GM20000 (cell line): ENCODE measurements at places on chromosomes 1 and 21.

DNA sequence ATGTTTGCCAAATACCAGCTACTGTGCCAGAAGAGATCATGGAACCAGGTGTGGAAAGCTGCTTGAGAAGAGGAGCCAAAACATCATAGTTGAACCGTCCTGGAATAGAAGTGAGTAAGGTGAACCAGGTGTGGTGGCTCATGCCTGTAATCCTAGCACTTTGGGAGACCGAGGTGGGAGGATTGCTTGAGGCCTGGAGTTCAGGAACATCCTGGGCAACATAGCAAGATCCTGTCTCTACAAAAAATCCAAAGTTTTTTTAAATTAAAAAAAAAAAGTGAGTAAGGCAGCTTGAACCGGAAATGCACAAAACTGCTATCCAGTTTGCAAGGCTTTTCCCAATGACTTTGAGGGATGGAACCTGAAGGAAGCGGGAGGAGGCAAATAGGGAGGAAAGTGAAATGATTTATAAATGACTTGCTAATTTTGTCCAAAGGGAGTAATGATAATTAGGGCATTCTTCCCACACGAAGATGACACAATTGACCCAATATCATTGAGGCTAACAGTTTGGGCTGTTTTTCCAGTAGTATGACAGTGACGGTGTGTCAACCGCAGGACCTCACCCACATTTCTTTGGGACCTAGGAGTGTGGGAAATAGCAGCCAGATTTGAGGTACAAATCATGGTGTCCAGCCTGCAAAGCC is 1.5 kb upstream of the CNN3 start:
- no peak for DNase-seq

GRCh38 chr1:86765073-86765472 is 60.7 kb downstream of the SH3GLB1 start:
- DNase-seq: no peak

DNA sequence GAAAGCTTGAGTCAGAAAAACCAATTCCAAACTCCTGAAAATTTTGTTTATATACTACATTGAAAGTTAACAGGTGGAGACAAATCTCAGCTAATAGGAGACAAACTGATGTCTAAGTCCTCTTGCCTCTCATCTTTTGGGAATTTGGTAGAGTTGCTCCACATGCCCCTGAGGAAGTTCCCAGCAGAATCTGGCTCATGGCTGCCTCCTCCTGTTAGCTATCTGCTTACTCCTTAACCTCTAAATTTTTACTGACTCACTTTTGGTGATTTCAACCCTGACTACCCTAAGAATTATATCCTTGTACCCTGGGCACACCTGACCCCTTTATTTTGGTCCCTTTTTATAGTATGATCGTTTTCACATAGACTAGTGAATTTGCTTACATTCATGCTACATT is 633.7 kb upstream of the USP24 start:
- DNase-seq: no peak

- no peak for DNase-seq
These were observed 26.5 kb upstream of the TRIM45 start for GRCh38 chr1:117147856-117148588.

DNA sequence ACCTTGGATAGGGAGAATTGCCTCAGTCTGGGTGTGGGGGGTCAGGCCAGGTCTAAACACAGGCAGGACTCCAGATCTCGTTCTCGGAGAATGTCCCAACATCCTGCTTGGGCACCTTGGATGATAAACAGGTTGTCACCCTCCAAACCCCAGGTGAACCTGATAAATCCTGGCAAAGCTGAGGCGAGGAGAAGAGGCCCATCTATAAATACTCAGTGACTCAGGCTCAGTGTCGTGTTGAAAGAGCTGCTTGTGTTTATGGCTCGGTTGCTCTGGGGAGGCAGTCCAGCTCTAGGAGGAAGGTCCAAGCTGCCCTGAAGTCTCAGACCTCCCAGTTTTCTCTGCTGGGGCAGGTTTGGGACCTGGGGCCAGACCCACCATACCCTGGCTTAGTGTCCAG is 15.8 kb upstream of the TRIM63 start:
- no peak for DNase-seq

DNA sequence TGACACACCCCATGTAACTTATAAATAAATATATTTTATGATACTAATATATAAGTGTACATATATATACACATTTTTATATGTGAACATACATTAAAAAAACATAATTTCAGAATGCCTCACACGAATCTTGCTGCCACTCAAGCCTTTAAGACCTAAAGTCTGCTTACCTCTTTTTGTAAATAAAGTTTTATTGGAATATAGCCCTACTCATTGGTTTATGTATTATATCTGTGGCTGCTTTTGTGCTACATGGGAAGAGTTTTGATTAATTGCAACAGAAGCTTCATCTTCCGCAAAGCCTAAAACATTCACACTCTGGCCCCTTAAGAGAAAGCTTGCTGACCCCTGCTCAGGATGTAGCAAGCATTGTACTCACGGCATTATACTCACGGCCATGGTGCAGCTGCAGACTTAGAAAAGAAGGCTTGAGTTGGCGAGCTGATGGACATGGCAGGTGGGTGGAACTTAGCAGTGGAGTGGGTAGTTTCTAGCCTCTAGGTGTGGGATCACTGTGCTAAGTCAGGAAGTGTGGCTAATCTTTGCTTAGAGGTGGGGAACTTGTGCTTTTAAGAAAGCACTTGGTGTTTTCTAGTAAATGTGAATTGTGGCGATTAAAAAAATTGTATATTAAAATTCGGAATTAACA is 80.8 kb downstream of the DYRK1A start:
- no peak for DNase-seq

GRCh38 chr1:6082430-6082971 is 36.8 kb downstream of the KCNAB2 start:
- no peak for DNase-seq

- no peak for DNase-seq
These were observed 56.2 kb upstream of the PRRC2C start for GRCh38 chr1:171429137-171429536.

- DNase-seq: no peak
These were observed 19.4 kb downstream of the NADK start for GRCh38 chr1:1758692-1759455.

GRCh38 chr1:6922096-6922931 is 137.1 kb downstream of the CAMTA1 start:
- no peak for DNase-seq

DNA sequence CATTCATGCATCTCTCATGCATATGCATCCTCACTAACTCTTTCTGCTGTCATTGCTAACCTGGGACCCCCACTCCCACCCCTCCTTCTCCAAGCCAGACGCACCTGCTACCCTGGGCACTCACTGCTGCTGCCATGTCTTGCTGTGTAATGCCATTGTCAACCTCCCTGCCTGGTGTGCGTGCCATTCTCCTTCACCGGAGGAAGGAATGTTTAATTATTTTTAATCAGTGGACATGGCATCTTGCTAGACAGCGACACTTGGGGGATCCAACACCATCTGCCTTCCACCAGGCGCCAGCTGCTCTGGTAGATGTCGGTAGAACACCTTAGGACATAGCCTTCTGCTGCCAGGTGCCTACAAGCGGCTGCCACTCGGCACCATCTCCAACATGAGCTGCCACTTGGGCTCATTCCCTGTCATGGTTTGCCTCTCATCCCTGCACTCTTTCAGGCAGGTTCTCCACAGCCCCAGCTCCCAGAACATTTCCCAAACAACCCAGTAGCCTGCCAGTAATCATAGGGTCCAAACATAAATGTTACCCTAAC is 306.9 kb downstream of the TTLL7 start:
- DNase-seq: no peak

GRCh38 chr1:57378534-57378933 is 45.3 kb downstream of the DAB1 start:
- no peak for DNase-seq

- no peak for DNase-seq
These were observed 19.5 kb downstream of the DIO1 start for GRCh38 chr1:53913352-53914033.

GRCh38 chr1:46343705-46344104 is 3.1 kb downstream of the NSUN4 start:
- DNase-seq: no peak

GRCh38 chr1:183385340-183386144 is 32.6 kb downstream of the NMNAT2 start:
- DNase-seq: no peak

GRCh38 chr1:1170215-1171091 is 3.2 kb upstream of the TTLL10 start:
- DNase-seq: peak; percentile 37

GRCh38 chr1:203057911-203058675 is 27.7 kb downstream of the MYOG start:
- DNase-seq: no peak

DNA sequence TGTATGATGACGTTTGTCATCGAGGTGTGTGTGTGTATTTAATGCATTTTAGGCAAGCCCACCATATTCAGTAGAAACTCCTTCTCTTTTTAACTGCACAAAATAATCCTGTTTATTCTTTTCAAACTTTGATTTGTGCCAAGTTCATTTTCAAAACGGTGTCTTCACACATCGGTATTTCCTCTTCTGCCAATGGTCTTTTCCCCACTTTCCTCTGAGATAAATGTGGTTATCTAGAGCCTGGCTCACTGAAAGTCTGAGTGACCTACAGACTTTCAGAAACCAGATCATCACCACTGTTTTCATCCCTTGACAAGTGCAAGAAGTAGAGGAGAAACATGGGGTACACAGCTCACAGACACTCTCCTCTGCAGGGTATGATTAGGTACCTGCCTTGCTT is 69.4 kb downstream of the GPATCH2 start:
- DNase-seq: no peak

- no peak for DNase-seq
These were observed 1332.4 kb upstream of the ADGRL2 start for GRCh38 chr1:80468356-80468755.

- DNase-seq: no peak
These were observed 4.5 kb downstream of the IRF2BP2 start for GRCh38 chr1:234605399-234605982.

GRCh38 chr21:41726058-41726558 is 40.7 kb downstream of the RIPK4 start:
- no peak for DNase-seq

- no peak for DNase-seq
These were observed 29.3 kb upstream of the RXRG start for GRCh38 chr1:165474196-165474595.

DNA sequence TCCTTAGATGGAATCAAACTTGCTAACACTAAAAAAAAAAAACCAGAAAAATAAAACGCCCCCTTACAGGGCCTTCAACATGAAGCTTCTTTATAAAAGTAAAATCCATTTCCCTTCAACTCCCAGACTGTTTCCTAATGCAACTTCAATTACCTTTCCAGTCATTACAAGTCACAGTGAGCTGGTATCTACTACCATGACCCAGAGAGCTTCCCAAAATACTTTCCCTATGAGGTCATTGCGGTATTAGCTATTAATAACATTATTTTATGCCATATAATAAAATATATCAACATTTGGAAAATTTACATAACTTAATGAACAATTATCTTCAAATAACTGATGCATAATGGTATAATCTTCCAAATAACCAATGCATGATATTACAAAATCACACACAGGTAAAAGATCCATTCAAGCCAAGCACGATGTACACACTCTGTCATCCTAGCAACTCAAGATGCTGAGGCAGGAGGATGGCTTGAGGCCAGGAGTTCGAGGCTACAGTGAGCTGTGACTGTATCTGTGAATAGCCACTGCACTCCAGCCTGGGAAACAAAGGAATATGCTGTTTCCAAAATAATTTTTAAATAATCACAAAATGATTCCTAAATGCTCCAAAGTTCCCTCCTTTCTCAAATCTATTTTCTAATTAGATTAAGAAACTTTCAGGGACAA is 24.1 kb downstream of the EIF4G3 start:
- no peak for DNase-seq

GRCh38 chr1:70477090-70477489 is 66.0 kb downstream of the CTH start:
- no peak for DNase-seq

DNA sequence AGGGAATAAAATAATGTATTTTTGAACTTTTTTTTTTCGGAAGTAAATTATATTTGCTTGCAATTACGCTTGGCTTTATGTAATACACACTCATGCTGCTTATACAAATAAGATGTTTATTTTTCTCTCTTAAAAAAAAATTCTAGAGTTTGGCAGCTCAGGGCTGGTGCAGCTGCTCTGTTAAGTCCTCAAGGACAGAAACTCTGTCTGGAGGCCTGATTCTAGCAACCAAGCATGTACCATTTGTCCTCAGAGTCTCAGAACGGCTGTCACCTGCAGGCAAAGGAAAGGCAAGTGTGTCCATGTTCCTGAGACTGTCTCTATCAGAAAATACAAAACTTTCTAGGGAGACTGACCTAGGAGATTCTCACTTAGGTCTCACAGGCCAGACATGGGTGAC is 23.2 kb upstream of the CLDN17 start:
- DNase-seq: no peak

- DNase-seq: no peak
These were observed 132.0 kb downstream of the C1orf21 start for GRCh38 chr1:184518736-184519357.

GRCh38 chr1:112673592-112674439 is 643 bp upstream of the MOV10 start:
- DNase-seq: peak; percentile 25

GRCh38 chr1:30816211-30817076 is 58.9 kb upstream of the LAPTM5 start:
- DNase-seq: no peak
